Activated CD4-positive, alpha-beta T cell treated with anti-CD3 and anti-CD28 coated beads for 36 hours (primary cell): ENCODE measurements at places on chromosomes 7 and 10.
A peak's percentile ranks its signal among the peaks of the same experiment; 100 is the strongest.

GRCh38 chr10:68155615-68156210 lies 46.4 kb downstream of the MYPN start:
- DNase-seq = no peak

DNA sequence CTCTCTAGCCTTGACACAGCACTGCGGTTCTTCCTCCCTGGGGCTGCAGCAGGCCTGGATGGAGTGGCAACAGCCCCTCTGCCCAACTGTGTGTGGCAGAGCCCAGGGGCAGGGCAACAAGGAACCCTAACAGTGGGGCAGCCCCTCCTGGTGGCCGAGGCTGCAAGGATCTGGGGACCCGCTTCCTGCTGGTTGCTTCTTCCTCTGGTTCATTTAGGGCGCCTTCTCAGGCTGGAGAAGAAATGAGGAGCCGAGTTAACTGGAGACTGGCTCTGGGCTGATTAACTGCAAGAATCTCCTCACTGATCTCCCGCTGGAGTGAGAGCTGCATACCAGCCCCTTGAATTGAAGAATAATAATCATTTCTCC lies 80.1 kb upstream of the EMX2 start:
- DNase-seq = peak; percentile 10

DNA sequence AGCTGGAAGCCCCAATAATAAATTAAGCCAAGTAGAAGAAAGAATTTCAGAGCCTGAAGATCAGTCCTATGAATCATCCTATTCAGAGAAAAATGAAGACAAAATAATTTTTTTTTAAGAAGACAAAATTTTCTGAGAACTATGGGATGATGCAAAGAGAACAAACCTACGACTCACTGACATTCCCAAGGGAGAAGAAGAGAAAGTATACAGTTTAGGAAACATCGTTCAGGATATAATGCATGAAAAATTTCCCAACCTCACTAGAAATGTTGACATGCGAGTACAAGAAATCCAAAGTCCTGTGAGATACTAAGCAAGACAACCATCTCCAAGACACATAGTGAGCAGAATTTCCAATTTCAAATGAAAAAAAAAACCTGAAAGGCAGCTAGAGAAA lies 150.5 kb downstream of the THSD7A start:
- no peak for DNase-seq

DNA sequence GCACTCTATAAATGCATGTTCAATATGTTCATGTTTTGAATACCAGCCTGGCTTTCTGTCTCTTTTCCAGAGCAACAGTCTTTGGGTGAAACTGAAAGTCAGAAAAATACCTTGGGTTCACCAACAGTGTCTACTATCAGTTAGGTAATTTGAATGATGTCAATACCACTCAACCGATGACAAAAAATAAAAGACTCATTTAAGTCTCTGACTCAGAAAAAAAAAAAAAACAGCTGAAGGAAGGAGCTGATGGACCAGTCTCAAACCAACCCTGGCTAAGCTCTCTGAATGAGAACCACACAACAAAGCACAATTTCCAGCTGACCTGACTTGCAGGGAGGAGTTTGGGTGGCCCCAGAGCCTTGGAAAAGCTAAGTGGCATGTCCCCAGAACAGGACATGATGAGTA lies 42.5 kb downstream of the ABLIM1 start:
- DNase-seq = peak; percentile 31

DNA sequence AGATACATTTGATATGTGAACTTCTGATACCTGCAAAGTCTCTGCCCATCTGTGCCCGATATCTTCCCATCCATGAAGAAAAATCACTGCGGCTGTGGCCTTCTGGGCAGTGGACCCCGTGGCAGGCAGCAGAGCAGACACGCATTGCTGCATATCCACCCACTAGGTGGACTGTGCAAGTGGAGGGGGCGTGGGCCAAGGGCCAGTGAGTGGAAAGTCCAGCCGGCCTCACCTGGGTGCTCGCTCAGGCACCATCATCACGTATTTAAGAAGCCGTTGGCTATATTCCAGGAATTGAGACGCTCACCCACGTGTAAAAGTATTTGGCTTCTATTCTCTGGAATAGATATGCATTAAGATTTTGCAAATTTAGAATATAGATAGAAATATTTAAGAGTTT lies 30.8 kb upstream of the SLC13A1 start:
- DNase-seq = no peak

GRCh38 chr7:36523371-36524101 lies 133.9 kb downstream of the ANLN start:
- no peak for DNase-seq

DNA sequence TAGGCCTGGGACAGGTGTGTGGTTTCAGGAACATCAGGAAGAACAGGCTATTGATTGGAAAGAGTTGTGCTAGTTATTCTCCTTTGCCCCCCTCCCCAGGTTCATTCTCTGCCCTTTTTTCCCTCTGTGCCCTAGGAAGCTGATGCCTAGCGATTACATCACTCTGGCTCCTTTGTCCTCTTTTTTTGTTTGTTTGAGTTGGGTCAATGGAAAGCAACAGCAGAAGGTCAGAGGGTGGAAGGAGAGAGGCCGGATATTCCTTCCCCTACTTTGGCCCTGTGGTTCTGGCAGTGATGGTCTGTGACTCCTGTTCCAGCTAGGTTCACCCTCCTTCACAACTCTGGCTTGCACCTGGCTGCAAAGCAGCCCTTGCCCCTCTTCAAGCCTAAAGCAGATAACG lies 18.9 kb downstream of the LOXL4 start:
- DNase-seq = no peak

DNA sequence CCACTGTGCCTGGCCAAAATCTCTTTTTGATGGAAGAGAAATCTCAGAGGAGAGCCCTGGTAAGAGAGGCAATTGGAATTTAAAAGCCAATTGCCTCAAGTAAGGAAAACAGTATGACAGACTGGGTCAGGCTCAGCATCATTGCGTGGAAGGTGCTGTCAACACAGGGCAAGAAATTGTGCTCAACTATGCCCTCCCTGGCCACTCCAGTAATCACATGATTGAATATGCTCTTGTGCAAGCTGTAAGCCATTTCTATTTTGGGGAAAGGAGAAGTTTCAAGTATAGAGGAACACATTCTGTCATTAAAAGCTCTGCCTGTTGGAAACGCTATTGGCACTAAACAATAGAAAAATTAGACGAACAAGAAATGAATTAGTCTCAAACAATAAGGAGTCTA lies 1127.7 kb downstream of the REEP3 start:
- no peak for DNase-seq

DNA sequence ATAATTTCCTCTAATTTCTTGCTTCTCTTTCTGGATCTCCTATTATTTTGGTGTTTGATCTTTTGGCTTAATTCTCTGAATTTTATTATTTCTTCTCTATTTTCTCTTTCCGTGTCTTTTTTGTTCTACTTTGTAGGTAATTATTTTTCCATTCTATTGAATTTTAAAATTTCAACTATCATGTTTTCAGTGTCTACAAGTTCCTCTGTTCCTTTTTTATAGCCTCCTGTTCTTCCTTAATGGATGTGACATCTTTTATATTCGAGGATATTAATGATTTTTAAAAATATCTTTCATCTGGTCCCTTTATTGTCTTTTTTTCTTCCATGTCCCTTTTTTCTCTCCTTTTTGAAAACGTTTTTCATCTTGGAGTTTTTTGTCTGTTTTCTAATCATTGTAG lies 11.1 kb downstream of the CDC123 start:
- no peak for DNase-seq

- DNase-seq = peak; percentile 63
These were observed 68.5 kb downstream of the CXCL12 start for GRCh38 chr10:44316187-44316921.

DNA sequence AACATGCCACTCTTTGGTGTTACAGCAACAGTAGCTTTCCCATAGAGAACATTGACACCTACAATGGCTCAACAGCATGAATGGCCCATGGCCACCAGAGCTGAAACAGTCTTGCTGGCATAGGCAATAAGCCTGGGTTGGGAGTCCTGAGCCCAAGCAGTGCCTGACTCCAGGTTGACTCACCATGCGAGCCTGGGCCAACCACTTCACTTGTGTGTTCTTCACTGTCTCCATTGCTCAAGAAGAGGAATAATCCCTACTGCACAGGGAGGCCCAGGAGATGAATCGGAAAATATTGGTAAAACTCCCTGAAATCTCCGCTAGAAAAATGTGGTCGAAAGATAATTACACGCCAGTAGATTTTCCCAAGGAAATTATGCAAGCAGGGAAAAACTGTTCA lies 89.2 kb upstream of the INHBA start:
- DNase-seq = no peak

- DNase-seq = no peak
These were observed 19.2 kb downstream of the GCC1 start for GRCh38 chr7:127566242-127566641.

DNA sequence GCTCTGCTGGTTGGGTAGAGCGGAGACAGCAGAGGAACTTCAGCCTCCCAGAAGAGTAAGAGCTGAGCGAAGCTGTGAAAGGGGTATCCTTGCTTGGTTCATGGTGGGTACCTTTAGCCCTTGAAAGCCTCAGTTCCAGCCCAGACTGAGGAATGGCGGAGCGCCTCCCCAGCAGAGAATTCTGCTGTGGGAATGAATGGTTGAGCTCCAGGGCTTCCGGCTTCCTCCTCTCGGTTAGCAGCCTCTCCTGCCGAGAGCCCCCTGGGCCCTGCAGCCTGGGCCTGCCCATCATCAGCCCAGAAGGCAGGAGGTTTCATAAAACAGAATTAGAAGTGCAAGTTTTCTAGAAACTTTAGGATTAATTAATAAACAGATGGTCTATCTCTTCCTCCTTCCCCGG lies 79.9 kb upstream of the ANLN start:
- no peak for DNase-seq

DNA sequence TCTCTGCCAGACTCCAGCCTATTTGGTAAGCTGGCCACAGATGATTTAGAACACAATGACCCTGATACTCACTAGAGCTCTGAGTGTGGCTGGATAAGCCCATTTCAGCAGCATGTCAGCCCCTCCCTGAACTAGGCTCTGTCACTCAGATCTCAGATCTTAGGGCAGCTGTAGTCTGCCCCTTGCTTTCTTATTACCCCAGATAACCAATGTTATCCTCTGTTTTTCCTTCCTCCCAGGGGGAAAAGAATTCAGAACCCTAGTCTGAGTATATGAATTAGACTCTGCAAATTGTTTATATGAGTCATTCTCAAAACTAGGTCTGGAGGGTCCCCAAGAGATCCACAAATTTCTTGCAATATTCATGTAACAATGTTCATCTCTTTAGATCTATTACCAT lies 286.2 kb downstream of the KCNMA1 start:
- DNase-seq = no peak

- no peak for DNase-seq
These were observed 35.2 kb downstream of the OR13A1 start for GRCh38 chr10:45280113-45280760.

GRCh38 chr7:149291036-149291780 lies 29.2 kb downstream of the ZNF783 start:
- no peak for DNase-seq

- DNase-seq = no peak
These were observed 90.8 kb downstream of the CPXM2 start for GRCh38 chr10:123800821-123801220.

DNA sequence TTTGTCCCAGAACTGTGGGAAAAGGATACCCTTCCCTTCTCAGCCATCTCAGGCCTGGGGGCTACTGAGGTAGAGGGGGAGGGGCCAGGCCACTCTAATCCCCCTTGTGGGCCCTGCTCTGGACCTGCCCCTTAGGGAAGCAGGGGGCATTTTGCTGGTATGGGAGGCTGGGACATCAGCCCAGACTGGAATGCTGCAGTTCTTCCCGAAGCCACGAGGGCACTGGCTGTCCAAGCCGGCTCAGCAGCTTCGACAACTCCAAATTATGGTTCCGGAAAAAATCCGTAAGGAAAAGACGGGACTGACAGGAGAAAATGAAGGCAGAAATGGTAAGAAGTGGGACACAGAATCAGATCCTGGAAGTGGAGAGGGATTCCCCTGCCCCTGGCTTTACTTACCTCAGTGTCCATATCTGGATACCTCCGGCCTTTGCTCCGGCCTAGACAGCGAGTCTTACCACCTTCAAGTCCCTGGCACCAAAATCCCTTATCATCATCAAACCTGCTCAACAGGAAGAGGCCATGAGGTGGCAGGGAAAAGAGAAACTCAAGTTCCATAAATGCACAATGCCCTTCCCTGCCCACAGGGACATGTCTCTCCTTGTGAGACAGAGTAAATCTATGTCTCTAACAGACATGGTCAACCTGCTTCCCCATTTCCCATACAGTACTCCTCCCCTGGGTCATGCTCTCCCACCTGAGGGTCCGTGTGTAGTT lies 9.0 kb downstream of the NDST2 start:
- DNase-seq = no peak

GRCh38 chr7:111098926-111099250 lies 8.0 kb downstream of the LRRN3 start:
- DNase-seq = no peak

- DNase-seq = no peak
These were observed 262.6 kb downstream of the SEMA3A start for GRCh38 chr7:83931968-83932367.

DNA sequence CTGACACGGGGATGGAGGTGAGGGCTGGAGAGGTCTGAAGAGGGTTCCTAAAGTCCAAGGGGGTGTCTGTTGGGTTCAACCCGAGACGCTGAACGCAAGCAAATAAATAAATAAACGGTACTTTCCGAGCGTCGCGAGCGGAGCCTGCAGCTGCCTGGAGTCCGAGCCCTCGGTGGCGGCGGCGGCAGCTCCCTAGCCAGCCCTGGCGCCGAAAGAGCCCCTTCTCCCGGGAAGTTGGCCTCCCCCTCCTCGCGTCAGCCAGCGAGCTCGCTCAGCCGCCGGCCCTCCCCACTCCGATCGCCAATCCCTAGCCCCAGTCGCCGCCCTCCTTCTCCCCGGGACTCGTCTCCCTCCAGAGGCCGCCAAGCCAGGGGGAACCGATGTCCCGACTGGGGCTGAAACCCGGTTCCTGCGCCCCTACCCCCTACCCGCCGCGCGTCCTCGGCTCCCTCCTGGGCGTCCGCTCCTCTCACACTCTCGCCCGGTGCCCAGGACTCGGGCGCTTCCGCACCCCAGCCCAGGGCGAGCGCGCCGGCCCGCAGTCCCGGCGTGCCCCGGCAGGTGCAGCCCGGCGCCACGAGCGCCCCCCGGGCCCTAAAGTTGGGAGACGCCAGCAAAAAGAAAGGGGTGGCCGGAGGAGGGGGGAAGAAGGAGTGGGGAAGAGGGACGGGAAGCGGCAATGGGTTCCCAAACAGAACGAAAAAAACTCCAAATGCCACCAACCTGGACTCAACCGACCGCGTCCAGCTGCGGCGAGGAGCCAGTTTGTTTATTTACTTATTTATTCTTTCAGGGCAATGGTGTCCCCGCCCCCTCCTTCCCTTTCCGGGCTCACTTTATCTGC lies at the start of gene GFRA1:
TSS of gene GFRA1 (minus strand) at position 767 of the 844 bp plus-strand sequence. CDS start 1,177 bp downstream, outside the sequence.
- peak; percentile 14 for DNase-seq

DNA sequence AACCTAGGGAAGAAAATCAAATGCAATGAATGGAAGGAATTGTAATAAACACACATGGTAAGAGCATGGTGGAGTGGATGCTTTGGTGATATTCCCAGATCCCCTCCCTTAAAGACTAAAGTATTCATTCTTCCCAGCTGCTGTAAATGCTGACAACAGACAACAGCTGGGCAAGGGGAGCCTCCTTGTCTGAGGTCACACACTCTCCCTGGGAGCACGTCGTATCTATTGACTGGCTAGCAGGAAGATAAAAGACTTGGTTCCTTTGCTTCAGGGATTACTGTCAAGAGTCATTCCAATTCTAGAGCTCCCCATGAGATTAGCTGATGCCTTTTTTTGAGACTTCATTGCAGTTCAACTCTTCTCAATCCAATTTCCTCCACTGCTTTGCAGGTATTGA lies 443.5 kb upstream of the ETV1 start:
- DNase-seq = no peak

GRCh38 chr7:130401578-130401977 lies 21.3 kb downstream of the CPA1 start:
- DNase-seq = no peak

GRCh38 chr10:103861505-103861904 lies 6.1 kb upstream of the SH3PXD2A start:
- DNase-seq = no peak

- DNase-seq = no peak
These were observed 534.0 kb upstream of the FOXK1 start for GRCh38 chr7:4147926-4148620.
